ENCODE measurements at places on chromosomes 16 and 17. TPM values are rescaled to one million over a fixed set of nuclear protein-coding genes. Genes with fewer than 3 reads are reported as not detected.
A peak's percentile ranks its signal among the peaks of the same experiment; 100 is the strongest.

ERN1 gene
- 14.7 TPM for total RNA-seq

GRAP gene
- total RNA-seq: not detected

WSCD1 gene
- total RNA-seq: under 0.01 TPM

DNA sequence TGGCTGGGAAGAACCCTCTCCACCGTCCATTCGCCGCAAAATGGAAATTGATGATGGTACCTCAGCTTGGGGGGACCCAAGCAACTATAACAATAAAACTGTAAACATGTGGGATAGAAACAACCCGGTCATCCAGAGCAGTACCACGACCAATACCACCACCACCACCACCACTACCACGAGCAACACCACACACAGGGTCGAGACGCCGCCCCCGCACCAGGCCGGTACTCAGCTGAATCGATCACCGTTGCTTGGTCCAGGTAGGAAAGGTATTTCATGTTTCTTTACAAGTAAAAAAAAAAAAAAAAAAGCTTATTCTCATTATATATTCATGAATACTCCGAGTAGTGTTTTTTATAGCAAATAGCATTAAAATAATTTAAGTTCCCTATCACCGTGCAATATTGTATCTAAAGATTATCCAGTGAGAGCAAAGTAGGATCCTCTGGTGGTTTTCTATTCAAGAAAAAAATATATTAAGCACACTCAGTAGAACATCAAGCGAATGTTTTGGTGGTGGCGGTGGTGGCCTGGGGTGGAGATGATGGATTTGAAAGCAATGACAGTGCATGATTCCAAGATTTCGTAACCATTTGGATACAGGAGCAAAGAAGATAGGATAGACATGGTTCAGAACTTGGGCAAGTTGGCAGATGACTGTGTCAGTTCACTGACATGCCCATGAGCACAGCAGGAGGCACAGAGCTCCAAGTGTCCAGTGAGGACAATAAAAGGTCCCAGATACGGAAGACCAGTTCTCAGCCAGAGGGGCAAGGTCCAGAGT is 77.2 kb downstream of the TMC6 start:
- no peak for DNase-seq

- no peak for DNase-seq
These were observed 70.5 kb downstream of the NDEL1 start for GRCh38 chr17:8506145-8506544.

WIPF2 gene
- total RNA-seq: 6.1 TPM

- DNase-seq: peak; percentile 87
These were observed 170.7 kb downstream of the CYB561 start for GRCh38 chr17:63275318-63275970.

DNA sequence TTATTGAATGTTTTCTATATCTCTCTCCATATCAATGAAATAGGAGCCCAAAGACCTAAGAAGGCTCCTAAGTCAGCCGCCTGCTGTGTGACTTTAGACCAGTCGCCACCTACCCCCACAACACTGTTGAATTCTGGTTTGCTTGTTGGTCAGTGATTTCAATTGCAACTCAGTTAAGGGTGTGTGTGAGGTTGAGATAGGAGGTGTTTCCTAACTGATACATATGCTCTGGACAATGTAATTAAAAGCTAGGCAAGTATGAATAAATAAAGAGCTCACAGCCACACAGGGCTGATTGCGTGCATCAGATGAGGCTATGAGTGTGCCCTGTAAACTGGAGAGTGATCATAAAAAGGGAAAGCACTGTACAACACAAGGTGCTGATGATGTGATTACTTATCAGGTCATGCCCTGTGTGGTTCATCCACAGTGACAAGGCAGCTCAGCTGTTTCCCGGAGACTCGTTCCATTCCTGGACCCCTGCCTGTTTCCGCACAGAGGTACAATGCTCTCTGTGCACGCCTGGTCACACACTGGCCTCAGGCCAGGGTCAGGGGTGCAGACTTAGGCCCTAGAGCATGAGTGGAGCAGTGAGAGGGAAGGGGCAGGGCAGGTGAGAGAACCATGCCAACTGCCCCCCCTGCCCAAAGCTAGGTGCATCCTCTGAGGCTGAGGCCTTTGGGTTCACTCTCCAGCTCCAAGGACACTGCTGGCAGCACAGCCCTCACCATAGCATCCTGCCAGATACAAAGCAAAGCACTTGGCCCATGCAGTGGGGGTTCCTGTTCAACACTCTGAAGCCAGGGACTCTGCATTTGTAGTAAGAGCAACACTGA is 3.3 kb upstream of the KRT35 start:
- DNase-seq: peak; percentile 74

DNA sequence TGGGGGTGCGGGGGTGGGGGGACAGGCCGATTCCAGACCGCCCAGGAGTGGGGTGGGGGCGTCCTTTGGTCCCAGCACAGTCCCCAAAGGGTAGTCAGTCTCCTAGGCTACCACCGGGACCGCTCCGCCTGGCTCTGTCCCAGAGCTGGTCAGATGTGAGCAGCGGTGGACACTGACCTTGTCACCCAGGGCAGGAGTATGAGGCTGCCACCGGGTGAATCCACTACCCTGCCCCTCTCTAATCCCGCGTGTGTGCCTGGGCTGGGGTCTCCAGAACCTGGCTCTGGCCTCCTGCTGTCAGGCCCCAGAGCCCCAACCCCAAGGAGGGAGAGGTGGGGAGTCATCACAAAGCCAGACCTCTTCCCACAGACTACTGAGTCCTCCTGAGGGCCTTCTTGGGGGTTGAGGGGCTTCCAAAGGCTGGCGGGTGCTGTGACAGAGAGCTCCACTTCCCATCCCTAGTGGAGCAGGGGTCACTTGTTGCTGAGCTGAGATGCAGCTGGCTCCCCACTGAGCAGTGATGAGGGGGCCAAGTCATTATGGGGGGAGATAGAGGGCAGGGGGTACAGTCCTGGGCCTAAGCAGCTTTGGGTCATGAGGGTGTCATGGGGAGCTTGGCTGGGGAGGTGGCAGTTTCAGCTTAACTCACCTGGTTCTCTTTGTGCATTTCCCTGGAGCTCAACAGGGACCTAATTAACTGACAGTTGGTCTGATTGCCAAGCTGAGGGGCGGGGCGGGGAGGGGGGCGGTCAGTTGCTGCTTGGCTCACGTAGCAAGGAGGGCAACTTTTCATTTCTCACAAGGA is 1.2 kb downstream of the PPP1R1B start:
- DNase-seq: no peak

DNA sequence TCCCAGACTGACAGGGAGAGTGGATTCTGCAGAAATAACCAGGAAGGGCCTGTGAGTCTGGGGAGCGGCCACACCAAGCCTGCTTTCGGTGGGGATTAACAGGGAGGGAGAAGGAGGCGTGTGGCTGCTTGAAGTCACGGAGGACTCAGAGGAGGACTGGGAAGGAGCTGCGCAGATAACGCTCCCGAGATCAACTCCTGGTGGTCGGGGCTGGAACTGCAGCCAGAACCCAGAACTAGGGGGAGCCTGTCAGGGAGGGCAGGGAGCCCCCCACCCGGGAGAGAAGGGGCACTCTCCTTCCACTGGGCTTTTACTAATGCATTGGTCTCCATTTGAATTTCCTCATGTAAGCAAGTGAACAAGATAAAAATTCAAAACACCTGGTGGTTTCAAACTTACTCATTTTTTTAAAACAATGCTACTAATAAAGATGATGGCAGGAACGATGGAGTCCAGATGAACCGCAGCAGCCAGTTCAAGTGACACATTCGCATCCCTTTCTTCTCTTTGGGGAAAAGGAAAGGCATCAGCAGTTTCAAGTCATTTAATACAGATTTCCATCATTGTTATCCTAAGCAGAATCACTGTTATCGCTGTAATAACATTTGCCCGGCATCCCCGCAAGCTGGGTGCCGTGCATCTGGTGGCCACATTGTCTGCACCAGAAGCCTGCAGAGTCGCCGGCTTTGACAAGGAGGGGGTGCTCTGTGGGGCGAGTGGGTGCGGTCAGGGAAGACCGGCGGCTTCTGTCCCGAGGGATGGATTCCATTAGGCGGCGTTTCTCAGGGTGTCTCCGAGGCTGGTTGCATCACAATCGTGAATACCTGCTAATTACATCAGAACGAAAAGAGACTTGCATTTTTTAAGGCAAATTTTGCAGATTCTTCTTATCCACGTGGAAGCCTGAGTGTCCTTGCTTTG is 183.0 kb downstream of the FOXL1 start:
- peak; percentile 70 for DNase-seq

GRCh38 chr17:22460461-22461063 is 768.2 kb downstream of the KCNJ18 start:
- no peak for DNase-seq

DNA sequence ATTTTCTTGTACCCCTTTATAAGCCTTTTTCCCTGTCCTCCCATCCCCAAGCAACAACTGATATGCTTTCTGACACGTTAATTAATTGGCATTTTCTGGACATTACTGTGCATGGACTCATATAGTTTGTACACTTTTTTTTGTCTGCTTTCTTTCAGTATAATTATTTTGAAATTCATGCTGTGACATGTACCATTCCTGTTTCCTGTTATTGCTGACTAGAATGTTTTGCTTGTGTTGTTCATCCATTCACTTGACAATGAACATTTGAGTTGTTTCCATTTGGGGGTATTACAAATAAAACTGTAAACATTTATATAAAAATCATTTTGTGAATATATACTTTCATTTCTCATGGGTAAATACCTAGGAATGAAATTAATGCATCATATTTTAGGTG is 50.6 kb downstream of the RBBP6 start:
- no peak for DNase-seq

- peak; percentile 76 for DNase-seq
These were observed 93.0 kb downstream of the SEC14L1 start for GRCh38 chr17:77233635-77234334.

GRCh38 chr16:97822-98221 is 19.8 kb downstream of the MPG start:
- no peak for DNase-seq
